ENCODE measurements at places on chromosomes 11 and 22.

DNA sequence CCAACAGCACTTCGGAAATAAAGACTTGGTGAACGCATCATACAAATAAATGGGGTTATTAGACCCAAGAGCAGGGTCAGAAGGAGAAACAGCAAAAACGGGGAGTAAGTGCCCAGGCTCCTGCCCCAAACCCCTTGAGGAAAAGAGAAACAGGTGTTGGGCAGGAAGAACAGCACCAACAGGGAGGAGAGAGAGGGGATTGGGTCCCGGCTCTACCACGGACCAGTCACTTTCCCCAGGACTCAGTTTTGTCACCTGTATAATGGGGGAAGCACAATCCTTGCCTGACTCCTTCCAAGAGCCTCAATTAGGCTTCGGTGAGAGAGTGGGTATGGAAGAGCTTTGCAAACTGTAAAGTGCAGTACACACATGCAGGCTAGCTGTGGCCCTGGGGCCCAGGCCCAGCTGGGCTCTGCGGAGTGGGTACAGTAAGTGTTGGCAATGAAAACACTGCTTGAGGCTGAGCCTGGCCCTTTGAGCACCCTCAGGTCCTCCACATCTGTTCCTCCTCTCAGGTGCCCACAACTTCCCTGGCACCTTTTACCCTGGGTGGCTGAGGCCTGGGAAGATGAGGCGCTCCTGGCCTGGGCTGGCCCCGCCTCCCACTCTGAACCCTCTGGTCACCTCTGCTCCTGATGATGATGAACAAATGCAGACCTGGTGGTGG, 8.9 kb downstream of the SLC29A2 start:
- no peak for DNase-seq

- no peak for DNase-seq
These were observed 29.0 kb downstream of the TIMP3 start for GRCh38 chr22:32830473-32830872.

DNA sequence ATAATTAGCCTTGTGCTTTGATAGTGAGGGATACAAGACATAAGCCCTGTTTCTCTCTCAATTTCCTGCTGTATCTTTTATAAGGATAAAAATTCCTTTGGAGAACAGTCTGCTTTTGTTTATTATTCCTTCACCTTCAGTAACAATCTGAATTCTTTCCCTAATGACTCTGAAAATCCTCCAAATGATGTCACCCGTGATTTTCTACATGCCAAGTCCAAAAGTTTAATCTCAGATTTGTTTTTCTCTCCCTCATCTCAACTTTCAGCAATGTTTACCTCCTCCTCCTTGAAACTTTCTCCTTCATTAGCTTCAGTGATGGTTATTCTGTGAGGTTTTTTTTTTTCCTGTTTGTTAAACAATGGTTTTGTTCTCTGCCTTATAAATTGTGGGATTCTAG, 2.2 kb downstream of the OR51E2 start:
- no peak for DNase-seq

DNA sequence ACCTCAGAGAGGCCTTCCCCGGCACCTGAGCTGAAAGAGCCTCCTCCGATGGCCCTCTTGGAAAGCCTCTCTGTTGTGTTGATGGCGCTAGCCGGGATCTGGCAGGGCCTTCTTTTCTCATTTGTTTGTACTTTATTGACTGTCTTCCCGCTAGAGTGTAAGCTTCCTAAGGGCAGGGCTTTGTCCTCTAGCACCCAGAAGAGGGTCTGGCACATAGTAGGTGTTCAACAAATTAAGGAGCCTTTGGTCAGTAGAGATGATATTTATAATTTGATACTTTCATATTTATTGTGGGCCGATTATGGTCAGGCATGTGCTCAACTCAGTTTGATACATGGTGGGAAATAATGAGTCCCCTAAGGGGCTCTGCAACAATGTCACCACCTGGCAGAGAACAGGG, 4.0 kb downstream of the ARL2 start:
- no peak for DNase-seq

DNA sequence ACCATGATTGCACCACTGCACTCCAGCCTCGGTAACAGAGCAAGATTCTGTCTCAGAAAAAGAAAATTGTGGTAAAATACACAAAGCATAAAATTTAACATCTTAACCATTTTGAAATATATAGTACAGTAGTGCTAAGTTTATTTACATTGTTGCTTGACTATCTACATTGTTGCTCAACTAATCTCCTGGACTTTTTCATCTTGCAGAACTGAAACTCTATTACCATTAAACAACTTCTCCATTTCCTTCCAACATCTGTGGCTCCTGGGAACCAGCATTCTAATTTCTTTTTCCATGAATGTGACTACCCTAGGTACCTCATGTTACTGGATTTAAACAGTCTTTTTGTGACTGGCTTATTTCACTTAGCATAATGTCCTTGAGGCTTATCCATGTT, 13.5 kb upstream of the VWA5A start:
- DNase-seq, result no peak

DNA sequence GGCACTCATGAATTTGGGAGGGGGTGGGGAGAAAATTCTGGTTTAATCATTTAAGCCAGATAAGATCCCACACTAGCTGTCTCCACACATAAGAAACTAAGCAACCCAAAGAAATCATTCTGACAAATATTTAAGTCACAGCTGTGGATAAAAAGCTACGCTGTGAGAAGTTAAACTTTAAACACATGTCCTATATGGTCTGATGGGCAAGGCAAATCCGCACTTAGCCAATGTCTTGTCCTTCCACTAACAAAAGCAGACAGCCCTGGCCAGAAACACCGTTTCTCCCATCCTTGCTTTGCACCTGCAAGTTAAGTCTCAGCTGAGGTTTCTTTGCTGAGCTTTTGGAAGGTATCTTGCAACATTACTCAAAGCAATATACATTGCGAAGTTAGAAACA, 68.0 kb downstream of the ETS1 start:
- DNase-seq, result no peak

DNA sequence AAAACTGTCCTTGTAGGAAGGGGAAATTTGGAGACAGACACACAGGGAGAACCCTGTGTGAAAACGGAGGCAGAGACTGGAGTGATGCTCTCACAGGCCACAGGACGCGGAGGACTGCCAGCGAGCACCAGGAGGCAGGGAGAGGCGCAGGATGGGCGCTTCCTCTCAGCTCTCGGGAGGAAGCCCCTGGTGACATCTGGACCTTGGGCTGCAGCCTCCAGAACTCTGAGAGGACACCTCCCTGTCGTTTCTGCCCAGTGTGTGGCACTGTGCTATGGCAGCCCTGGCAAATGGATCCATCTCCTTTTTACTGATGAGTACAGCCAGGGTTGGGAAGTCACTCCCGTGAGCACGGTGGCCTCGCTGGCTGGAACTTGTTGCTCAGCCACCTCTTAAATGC, 73.9 kb downstream of the LRRC32 start:
- DNase-seq, result no peak

DNA sequence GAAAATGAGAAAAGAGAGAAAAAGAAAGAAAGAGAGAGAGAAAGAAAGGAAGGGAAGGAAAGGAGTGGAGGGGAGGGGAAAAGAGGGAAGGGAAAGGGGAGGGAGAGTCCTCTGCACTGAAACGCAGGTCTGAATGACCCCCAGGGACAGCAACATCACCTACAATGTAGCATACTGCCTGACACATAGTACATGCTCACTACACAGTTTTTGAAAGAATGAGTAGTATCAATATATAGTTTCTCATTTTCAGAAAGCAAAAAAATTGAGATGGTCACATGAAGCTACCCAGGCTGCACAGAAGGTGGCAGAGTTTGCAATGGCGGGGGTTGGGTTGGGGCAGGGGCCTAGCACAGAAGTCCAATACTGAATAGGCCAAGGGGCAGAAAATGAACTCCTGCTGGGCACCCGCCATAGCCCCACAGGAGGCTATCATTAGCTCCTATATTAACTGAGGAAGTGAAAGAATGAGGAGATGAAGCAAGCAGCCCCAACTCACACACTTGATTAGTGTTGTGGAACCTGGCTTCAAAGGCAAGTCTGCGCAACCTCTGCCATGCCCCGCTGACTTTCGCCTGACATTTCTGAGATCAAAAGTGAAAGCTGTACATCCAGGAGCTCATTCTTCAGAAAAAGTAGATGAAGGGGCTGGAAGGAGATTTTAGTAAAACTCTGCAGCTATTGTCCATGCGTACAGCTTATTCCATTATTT, 241.2 kb upstream of the SYN3 start:
- DNase-seq, result peak; percentile 78

DNA sequence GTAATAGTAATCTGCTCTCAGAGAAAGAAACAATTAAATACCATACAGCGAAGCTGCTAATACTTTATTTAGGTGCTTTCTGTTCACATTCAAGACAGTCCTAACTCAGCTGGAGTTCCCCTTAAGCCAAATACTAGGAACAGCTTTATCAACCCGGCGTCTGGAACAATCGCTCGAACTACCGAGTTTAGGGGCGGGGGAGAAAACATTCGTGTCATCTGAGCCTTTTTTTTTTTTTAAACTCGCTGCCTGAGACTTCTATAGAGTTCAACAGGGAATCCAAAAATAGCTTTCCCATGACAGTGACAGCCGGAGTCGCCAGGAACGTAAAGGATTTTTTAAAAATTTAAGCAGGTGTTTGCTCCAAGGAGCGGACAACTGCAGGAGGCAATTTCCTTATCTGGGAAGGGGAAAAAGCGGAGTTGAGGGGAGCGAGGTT, 852 bp downstream of the TRAF6 start:
- no peak for DNase-seq

GRCh38 chr22:39389420-39389819, 10.2 kb upstream of the TAB1 start:
- DNase-seq, result no peak

Data from GM06990 (cell line).